ENCODE measurements at places on chromosomes 13 and 19.

- DNase-seq = no peak
Observed at GRCh38 chr13:110648146-110648819, 32.9 kb downstream of the NAXD start.

DNA sequence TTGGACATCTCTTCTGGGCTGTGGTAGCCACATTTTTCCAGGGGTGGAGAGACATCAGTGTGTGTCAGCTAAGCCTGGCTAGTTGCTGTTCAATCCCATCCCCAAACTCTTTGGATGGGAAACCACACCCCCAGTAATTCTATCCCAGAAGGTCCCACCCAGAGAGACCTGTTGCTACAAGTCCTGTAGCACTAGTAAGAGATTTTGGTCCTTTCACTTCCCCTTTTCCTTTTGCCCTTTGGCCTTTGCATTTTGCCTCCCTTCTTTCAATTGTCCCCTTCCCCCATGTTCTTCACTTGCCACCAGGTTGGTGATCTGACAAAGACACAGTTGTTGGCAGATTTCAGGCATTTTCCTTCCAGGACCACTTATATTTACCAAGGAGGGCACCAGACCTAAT is 3.8 kb downstream of the CBY2 start:
- DNase-seq = no peak

DNA sequence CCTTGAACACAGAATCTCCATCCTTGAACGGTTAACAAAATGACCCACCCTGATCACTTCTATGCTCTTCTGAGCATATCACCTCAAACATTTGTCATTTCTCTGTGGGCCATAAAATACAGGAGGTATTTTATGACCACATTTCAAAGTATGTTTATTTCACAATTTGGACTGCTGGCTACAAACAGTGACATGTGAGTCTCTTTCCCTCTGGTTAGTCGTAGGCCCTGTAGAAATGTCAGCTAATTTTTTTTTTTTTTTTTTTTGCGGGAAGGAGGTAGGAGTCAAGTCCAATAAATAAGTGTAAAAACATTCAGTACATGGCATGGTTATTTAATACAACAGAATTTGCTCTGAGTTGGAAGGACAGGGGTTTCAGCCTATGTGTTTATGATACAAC is 70.7 kb downstream of the FOXO1 start:
- no peak for DNase-seq

DNA sequence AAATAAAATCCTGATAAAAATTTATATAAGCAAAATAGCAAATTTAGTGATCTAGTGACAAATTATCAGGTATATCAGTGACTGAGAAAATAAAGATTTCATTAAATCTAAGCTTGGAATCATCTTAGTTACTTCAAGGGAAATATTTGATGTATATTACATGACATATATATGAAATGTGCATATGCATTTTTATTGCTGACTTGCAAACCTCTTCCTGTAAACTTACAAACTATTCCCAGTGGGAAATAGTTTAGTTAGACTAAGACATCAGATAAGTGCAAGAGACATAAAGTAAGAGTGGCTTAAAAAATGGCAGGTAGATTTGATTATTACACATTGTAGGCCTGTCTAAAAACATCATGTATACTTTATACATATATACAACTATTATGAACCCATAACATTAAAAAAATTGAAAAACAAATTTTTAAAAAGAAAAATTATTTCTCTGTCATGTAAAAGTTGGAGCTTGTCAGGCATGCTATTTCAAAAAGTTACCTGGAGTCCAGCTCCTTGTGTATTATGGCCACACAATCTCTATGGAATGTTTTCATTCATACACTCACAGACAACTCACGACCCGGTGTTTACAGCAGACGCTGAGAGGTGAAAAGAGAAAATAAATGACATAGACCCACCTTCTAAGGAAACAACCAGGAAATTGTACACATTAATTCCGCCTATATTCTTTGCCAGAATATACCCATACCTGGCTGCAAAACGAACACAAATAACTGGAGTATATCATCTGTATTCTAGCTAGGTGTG is 724.5 kb downstream of the SLITRK6 start:
- no peak for DNase-seq

DNA sequence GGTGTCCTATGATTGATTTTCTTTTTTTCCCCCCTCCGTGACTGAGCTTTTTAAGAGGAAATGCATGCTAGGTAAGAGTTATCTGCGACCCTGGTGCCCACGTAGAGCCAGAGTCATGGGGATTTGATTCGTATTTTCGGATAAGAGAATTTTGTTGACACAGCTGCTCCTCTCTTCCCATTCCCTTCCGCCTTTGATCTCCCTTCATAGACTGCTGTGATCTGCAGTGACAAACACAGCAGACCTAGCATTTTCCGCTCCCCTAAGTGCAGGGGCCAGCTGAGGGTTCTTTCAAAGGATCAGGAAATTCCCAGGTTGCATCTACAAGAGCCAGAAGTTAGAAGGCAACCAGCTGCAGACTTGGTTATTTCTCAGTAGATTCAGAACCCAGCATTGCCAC is 70.5 kb downstream of the ZNF568 start:
- DNase-seq = peak; percentile 72

- DNase-seq = peak; percentile 14
Observed at GRCh38 chr13:75258159-75258782, 223.7 kb downstream of the TBC1D4 start.

Measured in NCI-H1092 (cell line).